Hypothalamus (tissue), 51 donors: ENCODE measurements at places on chromosomes 7 and 10.

DNA sequence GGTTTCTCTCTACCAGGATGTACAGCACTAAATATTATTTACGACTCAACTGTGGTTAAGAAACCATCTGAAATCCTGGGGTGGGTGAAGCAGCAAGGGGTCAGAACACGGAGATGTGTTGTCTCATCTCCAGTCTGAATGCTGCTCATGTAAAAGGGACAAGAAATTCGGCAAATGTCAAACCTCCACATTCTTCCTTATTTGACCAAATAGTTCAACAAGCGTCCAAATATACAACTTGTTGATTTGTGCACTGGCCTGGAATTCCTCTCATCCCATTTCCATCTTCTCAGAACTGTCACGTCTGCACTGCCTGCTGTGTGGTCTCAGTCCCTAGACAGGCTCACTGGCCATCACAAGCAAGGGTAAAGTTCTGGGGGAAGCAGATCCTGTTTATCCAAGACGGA, 520.0 kb downstream of the PARD3 start:
- no peak for DNase-seq

DNA sequence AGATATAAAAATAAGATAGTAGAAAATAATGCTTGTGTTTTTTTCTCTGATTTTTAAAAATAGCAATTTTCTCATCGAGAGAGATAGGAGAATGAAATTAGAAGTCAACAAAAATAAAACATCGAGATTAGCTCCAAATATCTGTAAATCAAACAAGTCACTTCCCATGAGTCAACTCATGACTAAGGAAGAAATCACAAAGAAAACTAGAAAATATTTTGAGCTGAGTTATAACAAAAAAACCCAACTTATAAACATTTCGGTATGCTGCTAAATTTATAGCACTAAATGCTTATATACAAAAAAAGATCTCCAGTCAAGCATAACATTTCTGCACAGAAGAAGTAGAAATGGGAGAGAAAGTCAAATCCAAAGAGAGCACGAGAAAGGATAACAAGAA, 140.1 kb downstream of the ITGA8 start:
- DNase-seq, result no peak

DNA sequence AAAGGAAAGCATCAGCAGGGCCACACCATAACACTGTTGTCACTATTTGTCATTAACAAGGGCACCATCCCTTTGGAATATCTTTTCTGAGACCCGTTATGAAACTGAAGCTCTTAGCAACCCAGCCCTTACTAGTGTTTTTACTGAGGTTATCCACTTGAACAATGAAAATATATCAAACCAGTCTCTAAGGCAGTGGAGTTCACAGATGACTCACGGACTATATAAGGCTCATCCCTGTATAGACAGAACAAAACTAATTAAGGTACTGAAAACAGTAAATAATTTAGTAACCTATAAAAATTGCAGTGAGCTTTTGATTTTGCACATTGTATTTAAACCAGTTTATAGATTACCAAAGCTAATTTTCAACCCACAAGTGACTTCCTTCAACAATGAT, 196.0 kb downstream of the ELAPOR2 start:
- no peak for DNase-seq

DNA sequence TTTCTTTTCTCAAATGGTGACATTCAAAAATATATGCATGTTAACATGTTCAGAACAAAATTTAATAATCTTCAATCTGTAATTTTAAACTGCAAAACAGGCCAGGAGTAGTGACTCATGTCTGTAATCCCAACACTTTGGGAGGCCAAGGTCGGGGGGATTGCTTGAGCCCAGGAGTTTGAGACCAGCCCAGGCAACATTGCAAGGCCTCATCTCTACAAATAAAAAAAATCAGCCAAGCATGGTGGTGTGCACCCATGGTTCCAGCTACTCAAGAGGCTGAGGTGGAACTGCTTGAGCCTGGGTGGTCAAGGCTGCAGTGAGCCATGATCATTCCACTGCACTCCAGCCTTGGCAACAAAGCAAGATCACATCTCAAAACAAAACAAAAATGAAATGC, 394.3 kb downstream of the PARD3 start:
- no peak for DNase-seq

DNA sequence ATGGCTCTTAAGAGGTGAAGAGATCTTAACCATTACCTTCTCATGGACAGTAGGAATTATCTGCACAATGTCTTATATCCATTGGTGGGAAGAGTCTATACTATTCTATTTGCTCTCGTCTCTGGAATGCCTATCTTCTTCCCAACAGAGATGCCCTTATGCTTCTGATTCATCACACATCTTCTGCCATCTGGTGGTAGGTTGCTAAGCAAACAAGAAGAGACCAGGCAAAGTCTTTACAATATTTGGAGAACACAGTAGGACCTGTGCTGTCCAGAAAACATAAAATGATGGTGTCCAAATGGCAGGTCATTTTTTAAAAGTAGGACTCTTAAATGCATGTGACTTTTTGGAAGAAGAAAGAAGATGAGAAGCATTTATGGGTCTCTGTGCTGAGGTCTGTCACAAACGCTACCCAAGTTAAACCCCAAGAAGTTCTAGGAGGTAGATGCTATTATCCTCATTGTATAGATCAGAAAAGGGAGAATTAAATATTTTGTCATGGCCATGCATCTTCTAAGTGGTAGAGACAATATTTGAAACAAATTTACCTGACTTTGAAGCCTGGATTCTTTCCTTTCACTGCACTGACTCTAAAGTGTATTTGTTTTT, 67.8 kb upstream of the NXPH1 start:
- DNase-seq, result no peak

DNA sequence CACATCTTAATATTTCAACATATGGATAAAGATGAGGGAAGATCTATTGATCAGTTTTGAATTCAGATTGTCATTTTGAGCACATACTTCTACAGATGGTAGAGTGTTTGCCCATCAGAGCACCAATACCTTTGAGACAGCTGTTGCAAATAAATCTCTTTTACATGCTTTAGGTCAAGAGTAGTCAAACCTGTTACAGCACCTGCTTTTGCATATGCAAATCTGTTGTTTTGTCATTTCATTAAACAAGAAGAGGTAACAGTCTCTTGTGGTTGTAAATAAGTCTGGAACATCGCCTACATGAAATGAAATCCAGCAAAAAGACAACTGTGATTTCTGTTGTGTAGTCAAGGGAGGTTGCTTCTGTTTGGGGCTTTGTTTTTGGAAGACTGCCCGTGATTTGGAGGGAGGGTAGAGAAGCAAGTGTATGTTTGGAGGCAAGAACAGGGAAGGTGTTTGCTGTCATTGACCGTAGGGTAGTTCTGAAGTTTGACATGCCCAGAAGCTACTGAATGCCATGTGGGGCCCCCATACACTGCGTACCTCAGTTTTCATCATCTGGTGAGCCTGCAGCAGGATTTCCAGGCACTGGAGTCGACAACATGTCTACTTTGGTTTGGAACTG, 233.6 kb upstream of the PPP1R3A start:
- DNase-seq, result no peak

DNA sequence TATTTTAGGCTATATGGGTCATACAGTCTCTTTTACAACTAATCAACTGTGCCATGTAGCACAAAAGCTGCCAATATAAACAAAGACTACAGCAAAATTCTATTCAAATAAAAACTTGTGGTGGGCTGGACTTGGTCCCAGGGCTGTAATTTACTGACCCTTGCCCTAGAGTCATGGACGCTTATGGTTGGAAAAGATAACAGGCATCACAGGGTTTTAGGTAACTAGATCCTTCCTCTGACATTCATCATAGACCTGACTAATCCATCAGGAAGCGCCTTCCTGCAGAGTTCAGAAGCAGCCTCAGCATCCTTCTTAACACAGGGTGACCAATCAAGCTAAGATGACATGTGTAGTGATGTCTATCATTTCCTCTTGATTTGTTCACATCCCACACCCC, 40.2 kb upstream of the GPAM start:
- no peak for DNase-seq

DNA sequence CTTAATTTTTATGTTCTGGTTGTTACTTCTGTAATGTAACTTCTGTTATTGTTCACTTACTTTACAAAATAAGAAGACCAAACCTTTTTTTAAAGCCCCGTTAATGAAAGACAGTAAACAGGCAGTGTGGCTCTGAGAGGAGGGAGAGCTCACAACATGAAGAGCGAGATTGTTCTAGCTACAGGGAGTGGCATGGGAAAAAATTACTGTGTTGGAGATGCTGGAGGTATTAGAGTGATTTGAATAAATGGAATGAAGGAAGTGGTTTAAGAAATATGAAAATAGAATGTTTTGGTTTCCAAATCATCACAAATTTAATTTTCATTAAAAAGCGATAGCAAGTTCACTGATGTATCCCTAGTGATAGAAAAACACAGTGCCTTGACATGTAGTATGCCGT, 31.8 kb downstream of the REEP3 start:
- DNase-seq, result no peak

DNA sequence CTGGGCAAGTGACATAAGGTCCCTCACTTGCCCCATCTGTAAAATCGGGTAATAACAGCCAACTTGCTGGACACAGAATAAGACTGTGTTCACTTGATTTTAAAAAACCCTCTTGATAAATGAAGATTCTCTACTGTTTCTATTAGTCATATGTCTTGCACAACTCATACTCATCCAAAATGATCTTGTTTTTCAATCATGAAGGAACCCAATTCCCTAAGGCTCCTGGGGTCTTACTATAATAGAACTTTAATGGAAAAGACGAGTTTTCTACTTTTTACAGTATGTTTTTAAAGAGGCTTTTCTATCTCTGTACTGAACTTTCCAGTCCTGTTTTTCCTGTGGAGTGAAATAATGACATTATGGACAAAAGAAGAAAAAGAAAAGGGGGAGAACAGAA, 103.8 kb downstream of the ARID5B start:
- no peak for DNase-seq
